ENCODE measurements at places on chromosomes 7 and 10.

- DNase-seq, result peak; percentile 71
Observed at GRCh38 chr10:110209454-110209925, 2.1 kb downstream of the MXI1 start.

DNA sequence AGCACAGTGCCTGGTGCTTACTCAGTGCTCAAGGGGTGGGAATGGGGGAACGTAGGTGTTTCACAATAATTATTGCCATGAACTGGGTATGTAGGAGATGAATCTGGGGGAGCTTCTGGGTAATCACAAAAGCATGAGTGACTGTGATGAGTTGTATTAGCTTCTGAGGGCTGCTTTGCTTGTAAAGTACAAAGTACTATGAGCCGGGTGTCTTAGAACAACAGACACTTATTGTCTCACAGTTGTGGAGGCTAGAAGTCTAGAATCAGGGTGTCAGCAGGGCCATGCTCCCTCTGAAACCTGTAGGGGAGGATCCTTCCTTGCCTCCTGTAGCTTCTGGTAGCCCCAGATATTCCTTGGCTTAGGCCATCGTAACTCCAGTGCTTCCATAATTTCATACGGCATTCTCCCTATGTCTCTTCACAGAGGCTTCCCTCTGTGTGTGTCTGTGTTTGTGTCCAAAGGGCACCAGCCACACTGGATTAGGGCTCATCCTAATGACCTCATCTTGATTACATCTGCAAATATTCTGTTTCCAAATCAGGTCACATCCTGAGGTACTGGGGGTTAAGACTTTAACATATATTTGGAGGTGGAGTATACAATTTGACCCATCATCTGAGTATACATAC, 84.8 kb upstream of the AGBL3 start:
- DNase-seq, result no peak

DNA sequence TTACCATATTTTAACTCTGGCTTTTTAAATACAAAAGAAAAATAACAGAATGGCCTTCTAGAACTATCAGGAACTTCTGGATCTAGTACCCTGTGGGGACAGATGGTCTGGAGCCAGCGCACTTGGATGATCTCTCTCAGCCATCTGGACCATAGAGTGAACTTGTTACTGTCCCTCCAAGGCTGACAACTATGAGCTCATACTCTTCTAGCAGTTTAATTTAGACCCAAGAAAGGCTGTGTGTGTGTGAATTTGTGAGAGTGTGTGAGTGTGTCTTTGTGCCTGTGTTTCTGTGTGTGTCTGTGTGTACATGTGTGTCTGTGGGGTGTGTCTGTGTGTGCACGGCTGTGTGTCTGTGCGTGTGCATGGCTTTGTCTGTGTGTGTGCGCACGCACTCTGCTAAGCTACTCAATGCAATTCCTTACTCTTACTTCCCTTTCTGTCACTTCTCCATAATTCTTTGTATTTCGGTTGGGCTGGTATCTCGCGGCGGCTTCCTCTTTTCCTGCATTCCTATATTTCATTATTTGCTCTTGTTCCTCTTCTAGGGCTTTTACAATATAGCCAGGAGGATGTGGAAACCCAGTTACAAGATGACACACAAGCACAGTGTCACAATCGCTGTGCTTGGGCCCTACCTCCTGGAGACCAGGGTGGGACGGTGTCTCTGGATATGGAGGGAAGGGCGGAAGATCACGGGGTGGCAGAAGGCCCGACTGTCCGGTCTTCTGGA, 51.9 kb downstream of the IKZF1 start:
- DNase-seq, result no peak

DNA sequence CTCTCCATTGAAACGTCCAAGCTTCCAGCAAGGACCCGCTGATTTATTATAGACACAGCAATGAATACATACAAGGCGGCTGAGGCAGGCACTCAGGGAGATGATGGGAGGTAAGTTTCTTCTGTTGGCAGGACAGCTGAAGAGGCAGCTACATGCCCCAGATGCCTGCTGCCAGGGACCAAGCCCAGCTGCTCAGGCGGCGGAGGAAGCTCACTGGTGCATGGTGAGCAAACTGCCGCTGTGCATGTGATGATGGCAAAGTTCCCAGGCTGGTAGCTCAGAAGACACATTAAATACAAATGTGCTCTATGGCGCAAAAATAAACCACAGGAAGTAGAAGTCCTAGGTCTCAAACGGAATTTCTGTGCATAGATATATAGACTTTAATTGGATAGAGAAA, 2.3 kb downstream of the DNTT start:
- no peak for DNase-seq

GRCh38 chr7:72265071-72265904, 146.8 kb downstream of the CALN1 start:
- no peak for DNase-seq

DNA sequence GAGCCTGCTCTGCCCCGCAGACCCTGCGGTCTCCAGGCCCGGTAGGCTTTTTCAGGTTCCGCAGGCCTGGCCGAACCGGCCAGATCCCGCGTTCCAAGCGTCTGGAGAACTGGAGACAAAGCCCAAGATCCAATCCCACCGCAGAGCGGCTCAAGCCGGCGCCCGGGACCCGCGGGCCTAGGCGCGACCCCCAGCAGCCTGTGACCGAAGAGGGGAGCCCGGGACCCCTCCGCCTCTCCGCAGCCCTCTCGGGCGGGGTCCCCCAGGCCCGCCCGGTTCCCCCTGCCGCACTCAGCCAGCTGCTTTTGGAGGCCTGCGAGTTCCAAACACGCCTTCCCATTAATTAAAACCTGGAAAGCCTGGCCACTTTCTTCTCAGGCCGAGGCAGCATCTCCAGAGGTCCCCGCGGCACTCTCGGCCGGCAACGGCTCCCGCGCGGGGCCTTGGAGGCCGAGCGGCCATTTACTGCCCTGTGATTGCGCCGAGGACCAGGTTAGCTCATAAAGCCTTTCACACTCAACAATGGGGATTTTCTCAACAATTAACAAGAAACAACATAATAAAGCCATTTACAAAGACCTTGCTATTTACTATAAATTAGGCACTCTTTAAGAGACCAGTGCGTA, 16.7 kb downstream of the SKIDA1 start:
- DNase-seq, result no peak

- DNase-seq, result no peak
Observed at GRCh38 chr7:57203161-57203791, 71.0 kb upstream of the ZNF479 start.

- DNase-seq, result no peak
Observed at GRCh38 chr7:2012981-2013380, 219.8 kb downstream of the MAD1L1 start.

- DNase-seq, result no peak
Observed at GRCh38 chr10:102511583-102512274, 8.0 kb downstream of the SUFU start.

DNA sequence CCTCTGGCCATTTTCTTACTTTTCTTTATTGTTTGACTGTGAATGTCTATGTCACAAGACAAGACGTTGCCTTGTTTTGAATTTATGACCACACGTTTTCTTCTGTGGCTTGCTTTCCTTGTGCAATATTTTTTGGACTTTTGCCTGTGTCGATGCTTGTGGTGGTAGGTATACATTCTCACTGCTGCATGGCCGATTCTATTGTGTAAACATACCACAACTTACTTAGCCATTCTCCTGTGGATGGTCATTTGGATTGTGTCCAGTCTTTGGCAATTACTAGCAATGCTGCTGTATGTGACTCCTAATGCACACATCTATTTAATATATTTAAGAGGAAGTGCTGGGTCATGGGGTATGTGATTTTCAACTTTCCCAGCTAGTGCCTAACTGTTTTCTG, 18.0 kb upstream of the DLG5 start:
- no peak for DNase-seq

DNA sequence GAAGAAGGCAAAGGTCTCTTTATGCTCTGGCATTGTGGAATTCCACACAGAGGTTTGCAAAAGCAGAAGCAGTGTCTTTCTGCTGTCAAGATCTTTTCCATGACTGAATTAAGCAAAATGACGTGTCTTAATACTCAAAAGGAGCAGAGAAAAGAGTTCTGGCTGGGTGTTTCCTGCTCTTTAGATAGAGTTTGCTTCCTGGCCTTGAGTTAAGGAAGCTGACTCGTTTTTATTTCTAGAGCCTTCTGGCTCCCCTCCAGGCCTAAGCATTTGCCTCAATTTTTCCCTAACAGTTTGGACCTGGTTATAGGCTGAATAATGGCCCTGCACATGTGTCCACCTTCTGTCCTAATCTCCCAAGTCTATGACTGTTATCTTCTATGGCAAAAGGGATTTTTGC, 21.6 kb downstream of the TAS2R41 start:
- no peak for DNase-seq

- no peak for DNase-seq
Observed at GRCh38 chr7:93228302-93228701, 2.0 kb upstream of the HEPACAM2 start.

GRCh38 chr10:113442336-113442735, 110.5 kb upstream of the HABP2 start:
- no peak for DNase-seq

DNA sequence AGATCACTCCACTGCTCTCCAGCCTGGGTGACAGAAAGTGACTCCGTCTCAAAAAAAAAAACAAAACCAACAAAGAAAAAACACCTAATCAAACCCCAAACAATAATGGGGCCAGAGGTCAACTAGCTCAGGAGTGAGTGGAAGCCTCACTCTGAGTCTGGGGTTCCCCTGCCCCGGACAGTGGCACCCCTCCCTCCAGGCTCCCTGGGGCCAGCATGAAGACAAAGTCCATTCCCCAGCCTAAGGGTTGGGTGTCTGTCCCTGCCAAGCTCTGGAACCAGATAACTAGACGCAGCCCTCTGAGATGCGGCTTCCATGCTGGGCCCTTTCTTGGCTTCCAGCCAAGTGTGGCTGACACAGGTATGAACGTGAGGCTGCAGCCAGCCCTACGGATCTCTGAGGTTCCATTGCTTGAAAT, 1.7 kb upstream of the FUOM start:
- DNase-seq, result peak; percentile 14

DNA sequence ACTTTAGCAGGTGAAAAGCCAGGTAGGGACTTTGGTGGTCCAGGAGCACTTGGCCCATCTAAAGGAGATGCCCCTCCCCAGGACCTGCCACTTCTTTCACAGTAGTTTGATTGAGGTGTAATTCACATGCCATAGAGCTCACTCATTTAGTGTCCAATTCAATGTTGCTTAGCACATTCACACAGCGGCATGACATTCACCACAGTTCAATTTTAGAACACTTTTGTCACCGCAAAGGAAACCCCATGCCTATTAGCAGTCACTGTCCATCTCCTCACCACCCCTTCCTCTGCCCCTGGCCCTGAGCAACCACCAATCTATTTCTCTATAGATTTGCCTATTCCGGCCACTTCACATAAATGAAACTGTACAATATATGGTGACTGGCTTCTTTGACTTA, 211.6 kb upstream of the ZMIZ1 start:
- DNase-seq, result no peak

DNA sequence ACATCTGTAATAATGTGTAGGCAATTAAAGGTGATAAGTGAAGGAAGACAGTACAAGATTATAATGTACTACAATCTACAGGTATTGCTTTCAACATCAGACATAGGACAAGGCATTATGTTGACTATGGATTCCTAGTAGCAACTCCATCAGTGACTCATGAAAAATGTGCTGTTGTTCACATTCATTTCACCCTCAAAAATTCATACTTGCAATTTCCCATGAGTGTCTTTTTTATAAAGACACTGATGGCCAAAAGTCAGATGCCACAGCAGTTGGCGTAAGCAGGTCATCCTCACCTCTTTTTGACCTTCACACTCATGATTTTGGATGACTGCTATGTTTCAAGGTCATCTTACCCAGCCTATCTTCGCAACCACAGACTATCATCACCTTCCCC, 100.0 kb upstream of the AMPH start:
- DNase-seq, result no peak

DNA sequence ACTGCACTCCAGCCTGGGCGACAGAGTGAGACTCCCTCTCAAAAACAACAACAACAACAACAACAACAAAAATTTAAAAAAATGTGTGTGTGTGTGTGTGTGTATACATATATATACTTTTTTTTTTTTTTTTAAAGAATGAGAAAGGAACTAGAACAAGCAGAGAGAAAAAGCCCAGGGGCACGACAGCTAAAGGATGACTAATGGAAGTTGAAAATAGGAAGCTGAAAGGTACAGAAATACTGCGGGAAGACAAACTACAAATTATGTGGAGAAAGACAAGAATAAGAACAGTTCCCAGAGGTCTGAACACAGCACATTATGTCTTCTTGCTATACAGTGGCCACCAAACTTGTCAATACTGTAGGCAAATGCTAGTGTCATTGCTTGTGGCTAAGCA, 141.9 kb upstream of the PRSS1 start:
- DNase-seq, result no peak

DNA sequence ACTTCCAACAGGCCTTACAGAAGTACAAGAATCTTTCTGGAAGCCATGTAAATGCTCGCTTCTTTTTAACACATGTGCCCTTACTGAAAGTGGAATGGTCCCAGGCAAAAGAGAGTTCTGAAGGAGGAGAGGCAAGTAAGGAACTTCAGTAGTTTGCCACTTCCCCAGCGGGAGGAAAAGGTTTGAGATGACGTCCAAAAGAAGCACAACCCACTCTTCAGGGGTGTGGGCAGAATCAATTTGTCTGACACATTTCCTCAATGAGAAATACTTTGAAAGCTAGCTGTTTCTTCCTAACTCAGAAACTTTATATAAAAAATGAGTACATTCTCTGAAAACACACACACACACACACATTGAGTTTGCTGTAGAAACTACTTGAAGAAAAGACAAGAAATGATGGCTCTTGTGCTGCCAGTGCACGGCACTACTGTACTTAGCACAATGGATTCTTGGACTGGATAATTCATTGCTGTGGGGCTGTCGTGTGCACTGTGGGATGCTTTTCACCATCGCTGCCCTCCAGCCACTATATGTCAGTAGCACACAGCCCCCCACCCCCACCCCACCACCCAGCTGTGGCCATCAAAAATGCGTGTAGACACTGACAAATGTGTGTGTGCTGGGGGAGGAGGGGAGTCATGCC, 183.0 kb downstream of the SRPK2 start:
- no peak for DNase-seq

DNA sequence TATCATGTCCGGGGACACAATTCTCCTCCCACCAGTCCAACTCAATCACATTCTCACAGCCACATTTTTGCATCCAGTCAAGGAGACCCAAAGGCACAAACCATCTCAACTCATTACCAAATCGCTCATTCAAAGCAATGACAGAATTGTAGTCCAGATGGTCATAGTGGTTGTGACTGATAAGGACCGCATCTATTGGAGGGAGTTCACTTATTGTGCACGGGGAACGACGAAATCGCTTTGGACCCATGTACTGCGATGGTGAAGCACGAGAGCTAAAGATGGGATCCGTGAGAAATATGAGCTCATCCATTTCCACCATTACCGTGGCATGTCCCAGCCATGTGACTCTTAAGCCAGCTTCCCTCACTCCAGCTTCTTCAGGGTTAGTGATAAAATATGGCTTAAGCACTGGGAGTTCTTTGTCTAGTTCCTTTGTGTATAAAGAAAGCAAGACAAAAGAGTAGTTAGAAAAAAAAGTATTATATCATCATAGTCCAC, 29.1 kb downstream of the NAPEPLD start:
- no peak for DNase-seq

GRCh38 chr10:96292971-96293920, 11.0 kb upstream of the DNTT start:
- no peak for DNase-seq

- DNase-seq, result no peak
Observed at GRCh38 chr10:69413221-69413865, 3.4 kb downstream of the TACR2 start.
